ENCODE measurements at places on chromosomes 6 and 20.

- DNase-seq, result peak; percentile 39
These were observed 36.7 kb upstream of the ASXL1 start for GRCh38 chr20:32321390-32321789.

DNA sequence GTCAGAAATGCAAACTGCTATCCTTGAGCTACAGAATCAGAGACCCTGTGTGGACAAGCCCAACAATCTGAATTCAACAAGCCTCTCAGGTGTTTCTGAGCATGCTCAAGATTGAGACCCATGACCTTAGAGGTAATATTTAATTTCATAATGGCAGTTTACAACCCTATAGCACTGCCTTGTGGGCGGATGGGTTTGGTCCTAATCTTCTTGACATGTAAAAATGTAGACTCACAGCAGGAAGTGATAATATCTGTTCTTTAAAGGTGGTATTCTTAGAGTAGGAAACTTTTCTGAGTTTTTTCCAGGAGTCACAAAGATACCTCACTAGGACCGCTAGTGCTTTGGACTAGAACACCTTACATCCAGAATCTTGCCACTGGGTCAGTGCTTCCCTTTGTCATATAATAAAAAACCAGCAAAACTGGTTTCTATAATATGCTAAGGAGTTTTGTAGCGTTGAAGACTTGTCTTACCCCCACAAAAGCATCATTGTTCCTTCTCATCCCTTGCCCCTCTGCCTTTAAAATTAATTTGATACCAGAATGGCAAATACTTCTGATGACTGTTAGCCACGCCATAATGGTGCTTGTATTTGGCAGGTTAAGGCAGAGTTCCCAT lies 52.6 kb downstream of the E2F3 start:
- no peak for DNase-seq

GRCh38 chr6:71040043-71040442 lies 83.2 kb upstream of the B3GAT2 start:
- DNase-seq, result no peak

DNA sequence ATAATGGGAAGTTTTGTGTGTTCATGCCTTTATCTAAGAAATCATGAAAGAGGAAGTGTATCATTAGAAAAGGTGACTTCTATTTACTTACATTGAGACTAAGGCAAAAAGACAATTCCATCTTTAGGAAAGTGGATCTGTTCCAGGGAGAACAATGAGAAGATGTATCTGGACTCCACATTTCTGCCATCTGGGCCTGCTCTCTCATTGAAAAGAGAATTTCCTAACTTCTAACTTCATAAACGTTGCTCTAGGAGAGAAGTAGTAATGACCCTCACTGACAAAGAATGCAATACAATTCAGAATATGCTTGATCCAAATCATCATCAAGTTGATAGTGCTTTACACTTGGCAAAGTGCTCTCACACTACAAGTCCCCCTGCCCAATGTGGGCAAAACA lies 294.2 kb downstream of the OGFRL1 start:
- DNase-seq, result no peak

GRCh38 chr6:142848156-142848555 lies 96.8 kb downstream of the HIVEP2 start:
- no peak for DNase-seq

DNA sequence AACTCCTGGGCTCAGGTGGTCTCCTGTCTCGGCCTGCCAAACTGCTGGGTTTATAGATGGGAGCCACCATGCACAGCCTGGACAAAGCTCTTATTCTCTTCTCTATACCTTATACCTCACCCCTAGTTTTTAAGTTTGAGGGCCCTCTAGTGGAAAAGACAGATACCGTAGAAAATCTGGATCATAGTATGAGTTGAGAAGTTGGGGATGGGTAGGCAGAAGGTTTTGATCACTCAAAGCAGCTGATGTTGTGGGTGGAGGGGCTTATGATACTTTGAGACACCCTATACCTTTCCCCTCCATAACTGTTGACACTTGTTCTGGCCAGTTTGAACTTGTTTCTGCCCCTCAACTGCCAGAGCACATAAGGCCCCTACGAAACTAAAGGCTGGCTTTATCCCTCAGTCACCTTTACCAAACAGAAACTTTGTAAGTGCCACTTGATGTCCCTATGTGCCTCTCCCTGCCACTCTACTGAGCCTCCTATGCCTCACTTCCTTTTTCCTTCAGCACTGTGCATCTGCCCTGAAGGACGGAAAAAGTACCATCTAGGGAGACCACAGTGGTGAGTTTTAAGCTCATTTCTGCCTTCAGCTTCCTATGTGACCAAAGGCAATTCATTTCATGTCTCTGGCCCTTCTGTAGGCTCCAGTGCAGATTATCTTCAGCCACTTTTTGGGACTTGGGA lies 28.6 kb downstream of the RALY start:
- peak; percentile 45 for DNase-seq

DNA sequence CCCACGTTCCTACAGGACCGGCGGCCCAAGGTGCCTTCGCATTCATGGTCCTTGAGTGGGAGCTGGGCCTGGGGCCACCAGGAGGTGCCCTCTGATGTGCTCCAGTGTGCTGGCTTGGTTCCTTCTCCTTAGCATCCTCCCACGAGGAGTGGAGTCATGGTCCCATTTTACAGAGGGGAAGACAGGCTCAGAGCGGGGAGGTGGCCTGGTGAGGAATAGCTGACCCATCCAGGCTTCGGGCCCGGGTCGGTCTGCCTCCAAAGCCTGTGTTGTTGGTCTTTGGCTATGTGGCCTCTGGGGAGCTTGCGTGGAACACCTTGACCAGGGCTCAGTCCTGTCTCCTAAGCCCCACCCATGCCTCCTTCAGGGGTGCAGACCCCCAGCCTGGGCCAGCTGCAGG lies 22.8 kb downstream of the RBM38 start:
- DNase-seq, result no peak

DNA sequence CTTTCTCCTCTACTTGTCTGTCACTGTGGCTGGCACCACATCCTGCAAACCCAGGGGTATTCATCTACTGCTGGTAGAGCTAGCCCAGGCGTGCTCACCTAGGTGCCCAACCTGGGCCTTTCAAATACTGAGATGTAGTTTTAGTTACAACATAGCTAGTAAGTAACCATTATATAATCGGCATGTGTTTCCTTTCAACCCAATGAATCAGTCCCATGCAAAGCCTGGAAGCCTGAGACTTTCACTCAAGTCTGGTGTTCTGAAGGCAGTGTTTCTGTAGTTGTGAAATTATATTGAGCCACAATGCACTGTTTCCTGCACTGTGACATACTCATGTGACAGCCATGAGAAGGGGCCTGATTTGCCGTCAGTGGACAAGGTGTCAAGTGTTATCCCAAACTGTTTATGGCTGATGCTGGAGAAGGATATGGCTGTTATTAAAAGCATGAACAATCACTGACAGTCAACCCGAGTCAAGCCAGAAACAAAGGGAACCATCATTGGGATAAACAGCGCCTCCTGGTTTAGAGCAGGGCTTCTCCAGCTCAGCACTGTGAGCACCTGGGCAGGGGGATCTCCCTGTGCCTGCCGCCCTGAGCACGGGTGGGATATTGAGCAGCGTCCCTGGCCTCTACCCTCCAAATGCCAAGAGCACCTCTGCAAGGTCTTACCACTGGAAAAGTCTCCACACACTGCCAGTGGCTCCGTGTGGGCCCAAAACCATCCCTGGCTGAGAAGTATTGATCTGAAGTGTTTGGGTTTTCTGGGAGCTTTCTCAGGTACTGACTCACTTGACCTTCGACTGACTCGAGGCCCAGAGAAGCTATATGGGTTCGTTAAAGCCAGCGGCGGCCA lies 1.6 kb downstream of the PSMA7 start:
- peak; percentile 34 for DNase-seq

DNA sequence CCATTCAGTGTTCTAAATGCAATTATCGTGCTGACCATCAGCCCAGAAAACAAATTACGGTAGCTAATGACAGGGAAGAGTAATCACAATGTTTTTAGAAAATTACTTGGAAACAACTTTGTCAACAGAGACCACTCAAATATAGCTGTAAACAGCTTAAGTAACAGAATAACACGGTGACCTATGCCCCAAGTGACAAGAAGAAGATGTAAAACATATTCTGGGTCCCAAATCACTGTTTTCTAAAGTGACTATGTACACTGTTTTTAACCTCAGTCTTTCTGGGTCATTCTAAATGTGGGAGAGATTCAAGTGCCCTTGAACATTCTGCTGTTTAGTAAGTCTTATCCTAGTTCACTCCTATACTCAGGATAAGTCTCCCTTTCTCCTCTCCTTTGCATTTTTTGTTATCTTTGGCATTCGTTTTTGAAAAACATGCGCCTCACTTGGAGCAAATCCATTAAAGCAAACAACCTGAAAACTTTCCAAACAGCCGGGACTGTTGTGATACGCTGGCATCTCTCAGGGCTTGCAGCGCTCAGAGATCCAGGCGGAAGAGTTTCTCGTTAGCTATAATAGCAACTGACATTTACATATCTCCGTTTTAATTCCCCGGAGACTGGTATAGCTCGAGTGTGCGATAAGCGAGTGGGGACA lies 114.5 kb upstream of the SOX4 start:
- no peak for DNase-seq

DNA sequence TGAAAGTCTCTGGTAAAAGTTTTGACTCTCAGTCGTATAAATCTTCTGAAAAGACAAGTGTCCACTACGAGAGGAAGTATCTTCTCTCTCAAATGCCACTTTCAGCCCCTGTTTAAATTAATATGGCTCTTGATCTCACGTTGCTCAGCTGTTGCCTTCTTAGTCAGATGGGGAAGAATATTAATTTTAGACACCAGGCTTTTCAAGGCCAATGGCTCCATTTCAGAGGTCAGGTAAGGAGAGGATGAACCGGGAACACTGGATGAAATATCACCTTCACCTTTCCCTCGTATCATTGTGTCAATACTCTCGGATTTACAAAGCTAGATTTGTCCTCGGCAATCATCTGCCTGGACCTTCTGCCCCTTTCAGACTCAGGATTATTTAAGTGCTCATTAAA lies at the start of gene MYLK4:
TSS of gene MYLK4 (minus strand) at position 91 of the 400 bp plus-strand sequence. CDS start 1,628 bp downstream, outside the sequence.
- no peak for DNase-seq

GRCh38 chr6:142421285-142422117 lies 119.7 kb downstream of the ADGRG6 start:
- no peak for DNase-seq

DNA sequence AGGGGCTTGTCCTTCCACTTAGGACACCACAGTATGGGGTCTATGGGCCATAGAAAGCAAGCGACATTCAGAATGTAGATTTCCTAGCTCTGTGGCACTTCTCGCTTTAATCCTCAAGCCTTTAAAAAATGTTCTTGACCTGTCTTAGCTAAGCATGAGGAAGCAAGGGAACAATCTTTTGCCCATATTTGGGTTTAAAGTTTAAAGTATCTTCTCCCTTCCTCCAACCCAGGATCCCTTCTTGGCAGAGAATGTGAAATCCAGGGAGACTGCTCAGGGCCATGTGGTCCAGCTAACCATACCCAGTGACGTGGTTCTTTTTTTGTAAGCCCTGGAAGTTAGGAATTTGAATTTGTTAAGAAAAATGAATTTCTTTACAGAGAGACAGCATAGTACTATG lies 289.9 kb downstream of the BTBD9 start:
- DNase-seq, result no peak

- DNase-seq, result no peak
These were observed 83.7 kb upstream of the RALY start for GRCh38 chr20:33910056-33910455.

DNA sequence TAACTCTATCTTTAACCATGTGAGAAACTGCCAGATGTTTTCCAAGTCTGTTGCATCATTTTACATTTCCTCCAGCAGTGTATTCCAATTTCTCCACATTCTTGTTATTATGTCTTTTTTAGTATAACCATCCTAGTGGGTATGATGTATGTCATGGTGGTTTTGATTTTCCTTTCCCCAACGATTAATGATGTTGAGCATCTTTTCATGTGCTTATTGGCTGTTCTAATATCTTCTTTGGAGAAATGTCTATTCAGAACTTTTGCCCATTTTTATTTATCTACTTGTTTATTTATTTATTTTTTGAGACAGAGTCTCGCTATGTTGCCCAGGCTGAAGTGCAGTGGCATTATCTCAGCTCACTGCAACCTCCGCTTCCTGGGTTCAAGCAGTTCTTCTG lies 4.3 kb upstream of the C6orf62 start:
- no peak for DNase-seq

DNA sequence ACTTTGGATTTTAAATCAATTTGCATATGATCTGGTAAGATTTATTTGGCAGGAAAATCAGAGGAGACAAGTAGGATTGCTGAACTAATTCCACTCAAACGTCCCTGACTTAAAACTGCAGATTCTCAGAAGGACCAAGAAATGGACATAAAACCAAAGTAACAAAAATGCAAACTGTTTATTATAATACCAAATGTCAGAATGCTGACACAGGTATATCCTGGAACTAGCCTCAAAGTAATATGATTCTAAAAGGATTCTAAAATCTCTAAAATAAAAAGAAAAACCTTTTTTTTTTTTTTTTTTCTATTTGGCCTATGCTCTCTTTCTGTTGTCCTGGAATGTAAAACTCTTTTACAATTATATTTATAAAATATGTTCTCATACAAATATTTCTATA lies 74.4 kb upstream of the BTBD3 start:
- DNase-seq, result no peak

- no peak for DNase-seq
These were observed 286.3 kb downstream of the KHDC1L start for GRCh38 chr6:72939004-72939403.

DNA sequence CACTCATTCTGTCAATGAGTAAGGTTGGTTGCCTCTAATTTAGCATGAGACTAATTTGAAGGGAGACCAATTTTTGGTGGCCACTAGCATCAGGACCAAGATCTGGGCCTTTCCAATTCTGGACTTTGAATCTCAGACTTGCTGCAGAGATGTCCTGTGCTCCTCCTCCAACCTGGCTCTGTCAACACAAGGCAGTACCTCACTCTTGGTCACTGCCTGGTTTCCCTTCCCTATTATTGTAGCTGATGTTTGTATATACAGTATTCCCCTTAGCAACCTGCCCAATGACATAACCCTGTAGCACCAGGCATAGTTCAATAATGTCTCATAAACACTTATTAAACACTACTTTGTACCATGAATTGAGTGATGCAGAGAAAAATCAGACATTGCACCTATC lies 50.4 kb downstream of the UNC5CL start:
- DNase-seq, result no peak

- DNase-seq, result peak; percentile 5
These were observed 31.5 kb upstream of the GCM1 start for GRCh38 chr6:53179961-53180651.

DNA sequence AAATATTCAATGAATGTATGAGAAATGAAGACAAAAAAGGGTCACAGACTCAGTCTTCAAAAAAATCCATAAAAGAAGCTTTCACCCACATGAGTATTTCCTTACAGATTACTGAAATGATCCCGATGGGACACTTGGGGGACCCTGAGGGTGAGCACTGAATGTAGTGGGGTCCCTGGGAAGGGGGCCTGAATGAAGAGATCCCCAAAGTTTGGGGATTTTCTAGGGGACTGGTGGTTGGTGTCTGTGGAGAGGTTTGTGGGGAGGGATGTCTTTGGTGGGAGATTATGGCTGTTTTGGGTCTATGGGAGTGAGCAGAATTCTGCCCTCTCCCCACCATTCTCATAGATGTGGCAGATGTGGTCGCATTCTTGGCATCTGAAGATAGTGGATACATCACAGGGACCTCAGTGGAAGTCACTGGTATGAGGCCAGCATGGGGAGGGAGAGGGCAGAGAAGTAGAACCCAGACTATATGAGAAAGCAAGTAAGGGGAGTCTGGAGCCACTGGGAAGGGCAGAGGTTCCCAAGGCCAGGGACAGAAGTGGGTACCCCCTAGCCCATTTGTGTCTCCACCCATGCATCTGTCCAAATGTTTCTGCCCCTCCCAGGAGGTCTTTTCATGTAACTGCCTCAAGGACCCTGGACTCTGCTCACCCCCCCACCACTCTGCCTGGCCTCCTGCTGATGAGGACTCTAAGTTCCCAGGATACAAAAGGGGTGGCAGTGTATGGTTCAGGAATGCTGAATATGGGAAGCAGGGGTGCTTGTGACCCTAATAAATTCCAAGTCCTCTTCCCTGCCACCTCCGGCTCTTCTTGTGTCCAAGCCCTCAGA lies 1.8 kb downstream of the HSD17B8 start:
- DNase-seq, result no peak
